Mesothelial cell of epicardium (in vitro differentiated cells): ENCODE measurements at places on chromosomes 2 and 18.

DNA sequence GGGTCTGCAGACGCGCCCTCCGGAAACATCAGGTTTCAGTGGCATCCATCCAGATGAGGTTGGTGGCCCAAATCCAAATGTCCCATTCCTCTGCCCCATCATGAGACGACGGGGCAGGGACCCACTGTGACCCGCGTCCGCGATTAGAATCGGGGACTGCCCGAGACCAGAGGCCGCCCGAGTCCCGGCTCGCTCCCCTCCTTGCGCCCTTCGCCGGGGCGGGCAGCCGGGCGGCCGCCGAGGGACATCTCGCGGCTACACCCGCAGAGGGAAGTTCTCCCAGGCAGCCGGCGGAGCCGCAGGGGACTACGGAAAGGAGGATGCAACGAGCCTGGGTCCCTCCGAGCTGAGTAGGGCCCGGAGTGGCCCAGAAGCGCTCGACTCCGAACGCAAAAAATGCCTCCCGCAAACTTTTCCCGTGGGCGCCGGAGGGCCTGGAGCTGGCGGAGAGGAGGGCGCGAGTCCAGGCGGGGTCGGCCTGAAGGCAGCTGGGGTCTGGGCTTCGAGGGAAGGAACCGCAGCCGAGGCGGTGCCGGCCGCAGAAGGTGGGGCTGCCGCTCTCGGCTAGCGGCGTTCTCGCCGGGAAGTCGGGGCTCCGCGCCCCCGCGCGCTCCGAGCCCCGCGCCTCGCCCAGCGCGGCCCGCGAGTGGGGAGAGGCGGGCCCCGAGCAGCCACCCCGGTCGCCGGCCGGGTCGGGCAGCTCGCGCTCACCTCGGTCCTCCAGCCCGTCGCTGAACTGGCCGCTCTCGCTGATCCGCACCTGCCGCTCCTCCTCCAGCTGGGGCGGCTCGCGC is 580 bp downstream of the TMEM163 start:
- H3K4me3 ChIP-seq = peak overlapping the region; percentile 69
- peak; percentile 56 for DNase-seq
- peaks cover 5% of the 10 kb centered on the region for H3K4me1 ChIP-seq
- no peak overlapping the region for H3K27ac ChIP-seq
- H3K27me3 ChIP-seq = peaks cover 91% of the 10 kb centered on the region
- no peaks in the 10 kb centered on the region for H3K36me3 ChIP-seq

GRCh38 chr2:160695402-160696086 is 201.9 kb upstream of the RBMS1 start:
- no peak overlapping the region for H3K27ac ChIP-seq
- H3K4me3 ChIP-seq = no peak overlapping the region
- no peak for DNase-seq

GRCh38 chr2:106178716-106179115 is 15.4 kb downstream of the UXS1 start:
- peaks cover 4% of the 10 kb centered on the region for H3K36me3 ChIP-seq
- H3K27ac ChIP-seq = no peak overlapping the region
- DNase-seq = no peak

DNA sequence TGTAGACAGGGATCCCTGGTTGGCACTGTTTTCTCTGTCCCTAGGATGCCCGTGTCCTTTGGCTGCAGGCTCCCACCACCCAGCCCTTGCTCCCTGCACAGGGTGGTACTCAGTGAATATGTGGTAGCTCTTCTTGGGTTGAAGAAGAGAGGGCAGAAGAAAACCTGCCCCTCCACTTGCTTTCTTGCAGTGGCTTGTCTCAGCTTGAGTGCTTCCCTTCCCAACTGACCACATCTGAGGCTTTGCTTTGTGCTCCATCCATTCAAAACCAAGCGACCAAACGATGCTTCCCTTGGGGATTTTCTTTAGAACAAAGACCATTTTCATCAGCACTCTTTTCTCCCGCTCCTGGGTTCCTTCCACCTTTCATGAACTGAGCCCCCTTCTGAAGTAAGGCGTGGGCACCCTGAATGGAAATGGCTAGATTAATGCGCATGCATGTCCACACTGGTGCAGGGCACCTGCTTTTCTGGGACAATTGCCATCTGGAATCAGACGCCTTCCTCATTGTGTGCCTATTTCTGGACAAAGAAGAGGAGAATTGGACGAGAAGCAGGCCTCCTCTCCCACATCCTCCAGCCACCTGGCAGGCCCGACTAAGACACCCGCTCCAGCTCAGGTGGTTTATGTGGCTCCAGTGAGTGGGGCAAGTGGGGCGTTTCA is 59.1 kb downstream of the ARL4C start:
- H3K4me3 ChIP-seq = no peak overlapping the region
- H3K27me3 ChIP-seq = no peaks in the 10 kb centered on the region
- H3K27ac ChIP-seq = no peak overlapping the region
- DNase-seq = no peak
- no peaks in the 10 kb centered on the region for H3K36me3 ChIP-seq

DNA sequence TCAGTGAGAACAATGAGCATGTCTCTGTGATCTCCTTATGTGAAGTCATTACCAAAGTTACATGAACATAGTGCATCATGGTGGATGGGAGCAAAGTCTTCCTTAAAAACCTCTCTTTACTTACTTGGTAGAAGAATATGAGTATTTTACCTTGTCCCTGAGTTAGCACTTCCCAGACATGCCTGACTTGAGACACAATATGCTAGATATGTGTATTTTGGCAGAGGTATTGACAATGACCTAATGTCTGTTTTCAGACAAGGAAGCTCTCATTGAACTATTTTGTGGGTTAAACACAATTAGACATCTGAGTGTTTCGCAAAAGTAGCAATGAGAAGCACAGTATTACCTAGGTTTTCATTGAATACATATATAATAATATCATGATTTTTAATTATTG is 99.1 kb upstream of the MC4R start:
- no peaks in the 10 kb centered on the region for H3K36me3 ChIP-seq
- no peak for DNase-seq
- H3K4me1 ChIP-seq = no peaks in the 10 kb centered on the region
- H3K27ac ChIP-seq = no peak overlapping the region
- no peak overlapping the region for H3K4me3 ChIP-seq

DNA sequence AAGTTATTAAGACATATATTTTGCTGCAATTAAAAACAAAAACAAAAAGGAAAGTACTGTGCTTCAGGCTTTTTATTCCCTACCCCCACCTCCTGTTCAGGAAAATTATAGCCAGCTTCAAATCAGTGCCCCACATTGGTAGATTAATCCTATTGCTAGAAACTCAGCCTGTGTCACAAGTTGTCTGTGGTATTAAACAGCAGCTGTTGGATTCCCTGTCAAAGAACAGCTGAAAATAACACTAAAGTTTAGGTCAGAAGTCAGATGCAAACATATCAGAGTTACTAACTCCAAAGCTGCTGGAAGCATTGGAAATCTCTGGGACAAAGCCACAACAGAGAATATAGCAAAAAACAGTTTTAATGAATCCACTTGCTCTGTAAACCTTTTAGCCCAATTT is 818 bp upstream of the CCDC141 start:
- DNase-seq = no peak
- H3K27ac ChIP-seq = peak overlapping the region; percentile 83
- H3K4me1 ChIP-seq = peaks cover 43% of the 10 kb centered on the region

- DNase-seq = no peak
- H3K4me1 ChIP-seq = no peaks in the 10 kb centered on the region
- H3K36me3 ChIP-seq = peaks cover 5% of the 10 kb centered on the region
- no peak overlapping the region for H3K4me3 ChIP-seq
- no peaks in the 10 kb centered on the region for H3K27me3 ChIP-seq
Measured at GRCh38 chr2:73610111-73610510, 32.1 kb downstream of the NAT8 start.

DNA sequence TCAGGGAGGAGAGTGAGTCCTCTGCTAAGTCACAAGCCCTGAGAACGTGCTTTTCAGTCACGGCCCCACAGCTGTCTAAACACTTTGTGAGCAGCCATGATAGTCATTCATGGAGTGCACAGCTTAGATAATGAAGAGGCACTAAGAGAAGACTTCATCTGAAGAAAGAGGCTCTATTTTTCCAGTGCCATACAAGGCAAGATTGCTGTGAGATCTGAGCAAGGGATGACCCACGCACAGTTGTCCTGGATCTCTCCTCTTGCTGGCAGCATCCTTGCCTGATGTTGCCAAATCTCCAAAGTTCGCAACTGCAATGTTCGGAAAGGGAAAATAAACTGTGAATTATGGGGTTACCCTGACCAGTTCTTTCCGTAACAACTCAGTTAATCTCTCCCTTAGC is 418.7 kb downstream of the MEIS1 start:
- peaks cover 9% of the 10 kb centered on the region for H3K4me1 ChIP-seq
- DNase-seq = no peak
- peaks cover 15% of the 10 kb centered on the region for H3K36me3 ChIP-seq
- no peaks in the 10 kb centered on the region for H3K27me3 ChIP-seq
- no peak overlapping the region for H3K27ac ChIP-seq

GRCh38 chr2:238138331-238139195 is at the start of gene KLHL30:
Gene KLHL30 (plus strand): TSS chr2:238138668. CDS start chr2:238140755, 2,087 bp downstream.
- H3K4me3 ChIP-seq = no peak within 1 kb of the TSS
- no peak for DNase-seq
- H3K27me3 ChIP-seq = no peaks in the 10 kb centered on the region
- no peak within 1 kb of the TSS for H3K27ac ChIP-seq

DNA sequence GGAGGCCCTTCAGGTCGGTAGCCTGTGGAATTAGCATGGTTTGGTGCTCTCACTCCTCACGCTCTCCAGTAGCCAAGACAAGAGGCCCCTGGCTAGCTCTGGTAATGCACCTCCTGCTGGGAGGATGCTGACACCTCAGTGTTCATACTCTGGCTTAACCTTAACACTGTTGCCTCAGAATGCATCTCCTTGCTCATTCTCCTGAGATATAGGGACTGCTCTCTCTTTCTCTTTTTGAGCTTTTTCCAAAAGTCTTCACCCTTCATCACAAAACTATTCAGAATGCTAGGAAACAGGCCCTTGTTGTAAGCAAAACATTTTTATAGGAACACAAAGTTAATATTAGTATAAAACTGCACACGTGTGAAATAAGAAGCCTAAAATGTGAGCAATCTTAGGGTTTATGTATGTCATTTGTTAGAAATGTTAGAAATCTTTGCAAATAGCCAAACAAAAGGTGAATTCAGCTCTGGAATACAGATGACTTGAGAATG is 17.3 kb upstream of the IMPA2 start:
- no peaks in the 10 kb centered on the region for H3K36me3 ChIP-seq
- H3K4me3 ChIP-seq = no peak overlapping the region
- H3K4me1 ChIP-seq = peaks cover 7% of the 10 kb centered on the region
- H3K27me3 ChIP-seq = no peaks in the 10 kb centered on the region
- no peak for DNase-seq

- H3K27me3 ChIP-seq = no peaks in the 10 kb centered on the region
- peak overlapping the region; percentile 65 for H3K27ac ChIP-seq
- no peak overlapping the region for H3K4me3 ChIP-seq
- peaks cover 23% of the 10 kb centered on the region for H3K36me3 ChIP-seq
Measured at GRCh38 chr2:182852801-182853200, 13.6 kb downstream of the FRZB start.

DNA sequence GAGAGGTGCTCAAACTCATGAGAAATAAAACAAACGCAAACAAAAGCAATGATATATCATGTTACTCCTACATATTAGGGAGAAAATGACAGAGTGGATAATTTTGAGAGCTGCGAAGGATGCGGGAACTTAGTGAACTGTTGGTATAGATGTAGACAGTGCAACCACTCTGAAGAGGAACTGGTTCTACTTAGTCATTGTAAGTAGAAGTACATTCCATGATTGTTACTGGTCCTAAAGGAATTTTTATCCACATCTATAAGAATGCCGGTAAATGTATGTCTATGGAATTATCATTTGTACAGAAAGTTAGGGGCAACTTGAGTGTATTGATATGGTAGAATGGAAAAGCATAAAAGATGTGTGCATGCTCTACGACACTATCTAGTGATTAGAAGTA is 1238.4 kb downstream of the LRP1B start:
- H3K27ac ChIP-seq = no peak overlapping the region
- H3K27me3 ChIP-seq = no peaks in the 10 kb centered on the region
- DNase-seq = no peak
- H3K4me3 ChIP-seq = no peak overlapping the region
- H3K4me1 ChIP-seq = peaks cover 25% of the 10 kb centered on the region

- H3K27ac ChIP-seq = no peak overlapping the region
- peaks cover 4% of the 10 kb centered on the region for H3K27me3 ChIP-seq
- no peaks in the 10 kb centered on the region for H3K36me3 ChIP-seq
Measured at GRCh38 chr2:1782514-1782913, 38.2 kb upstream of the PXDN start.

DNA sequence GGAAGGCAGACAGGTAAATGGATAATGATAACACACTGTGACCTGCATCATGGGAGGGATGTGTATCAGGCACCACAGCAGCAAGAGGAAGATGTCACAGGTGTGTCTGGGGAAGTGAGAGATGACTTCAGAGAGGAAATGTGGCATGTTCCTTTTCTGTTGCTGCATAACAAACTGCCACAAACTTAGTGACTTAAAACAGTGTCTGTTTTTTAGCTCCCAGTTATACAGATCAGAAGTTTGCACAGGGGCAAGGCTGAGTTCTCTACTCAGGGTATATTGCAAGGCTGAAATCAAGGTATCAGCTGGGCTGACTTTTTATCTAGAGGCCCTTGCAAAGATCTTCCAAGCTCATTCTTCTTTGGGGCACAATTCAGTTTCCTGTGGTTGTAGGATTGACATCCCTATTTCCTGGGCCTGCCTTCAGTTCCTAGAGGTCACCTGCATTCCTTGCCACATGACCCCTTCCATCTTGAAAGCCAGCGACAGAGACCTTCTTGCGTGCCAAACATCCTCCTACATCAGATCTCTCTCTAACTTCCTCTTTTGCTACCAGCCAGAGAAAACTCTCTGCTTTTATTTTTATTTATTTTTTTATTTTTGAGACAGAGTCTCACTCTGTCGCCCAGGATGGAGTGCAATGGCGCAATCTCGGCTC is 2.1 kb upstream of the MAP3K2 start:
- H3K27me3 ChIP-seq = no peaks in the 10 kb centered on the region
- peak overlapping the region; percentile 66 for H3K27ac ChIP-seq
- H3K4me1 ChIP-seq = peaks cover 34% of the 10 kb centered on the region
- H3K4me3 ChIP-seq = no peak overlapping the region

DNA sequence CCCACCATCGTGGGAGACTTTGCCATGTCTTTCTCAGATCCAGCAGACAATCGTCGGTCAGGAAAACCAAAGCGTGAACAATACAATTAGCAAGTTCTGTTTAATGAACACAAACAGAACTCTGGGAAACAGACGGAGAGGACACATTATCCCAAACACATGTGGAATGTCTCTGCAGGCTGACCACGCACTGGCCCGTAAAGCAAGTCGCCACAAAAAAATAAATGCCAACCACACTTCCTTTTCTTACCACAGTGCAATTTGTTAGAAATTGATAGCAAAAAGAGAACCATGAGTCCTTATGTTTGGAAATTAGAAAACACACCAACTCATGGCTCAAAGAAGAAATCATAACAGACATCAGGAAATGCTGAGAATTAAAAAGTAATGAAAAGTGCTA is 210.9 kb downstream of the TWIST2 start:
- peaks cover 4% of the 10 kb centered on the region for H3K4me1 ChIP-seq
- no peaks in the 10 kb centered on the region for H3K27me3 ChIP-seq
- DNase-seq = no peak

DNA sequence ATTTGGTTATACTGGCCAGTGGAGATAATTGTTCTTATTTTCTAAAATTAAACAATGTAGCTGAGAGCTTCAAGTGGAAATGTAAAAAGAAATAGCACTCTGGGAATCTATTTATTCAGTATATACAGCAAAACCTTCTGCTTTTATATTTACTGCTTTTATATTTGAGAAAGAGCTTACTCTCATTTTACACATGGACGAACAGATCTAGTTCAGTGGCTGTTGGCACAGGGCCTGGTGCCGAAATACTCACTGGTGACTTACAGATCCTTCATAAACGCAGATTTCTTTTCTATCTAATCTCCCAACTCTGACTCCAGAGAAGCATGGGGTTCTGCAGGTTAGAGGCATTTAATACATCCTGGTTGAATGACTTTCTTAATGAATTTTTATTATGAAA is 266.2 kb downstream of the ASXL3 start:
- no peak overlapping the region for H3K4me3 ChIP-seq
- DNase-seq = no peak
- H3K36me3 ChIP-seq = no peaks in the 10 kb centered on the region
- H3K27me3 ChIP-seq = no peaks in the 10 kb centered on the region
- H3K4me1 ChIP-seq = peaks cover 8% of the 10 kb centered on the region
